Stimulated activated memory B cell treated with anti-CD40 and anti-IgM and Interleukin-4, amounts not matched to agents 10 μg/mL and 1 μg/mL and 100 μg/mL, for 72 hours (primary cell): ENCODE measurements at places on chromosomes 4 and X.

DNA sequence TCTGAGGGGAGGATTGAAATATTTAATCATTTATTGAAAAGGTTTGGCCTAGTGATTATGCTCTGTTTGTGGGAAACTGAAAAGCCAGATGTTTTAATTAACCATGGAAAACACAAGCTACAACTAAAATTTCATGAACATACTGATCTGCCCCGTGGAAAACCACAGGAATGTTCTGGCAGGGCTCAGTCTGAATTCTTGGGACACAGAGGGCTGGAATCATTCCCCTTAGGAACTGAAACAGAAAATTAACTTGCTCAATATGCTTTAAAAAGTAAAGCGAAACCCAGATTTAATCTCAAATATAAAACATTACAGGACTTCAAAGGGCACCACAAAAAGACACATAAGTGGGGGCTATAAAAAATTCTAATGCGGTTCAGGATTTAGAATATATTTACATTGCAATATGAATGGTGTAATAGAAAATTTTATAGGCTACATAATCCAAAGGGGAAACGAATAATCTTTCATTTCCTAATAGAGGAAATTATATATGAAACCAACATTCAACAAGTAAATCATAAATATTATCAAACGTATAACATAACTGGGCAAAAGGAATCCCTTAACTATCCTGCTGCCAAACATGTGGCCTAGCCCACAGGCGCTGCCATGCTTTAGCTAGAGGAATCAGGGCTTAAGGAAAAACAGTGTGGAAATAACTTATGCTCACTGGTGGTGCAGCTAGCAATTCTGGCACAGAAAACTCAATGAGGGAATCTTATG, 70.9 kb downstream of the APBB2 start:
- H3K27ac ChIP-seq: no peak overlapping the region
- no peak for ATAC-seq
- H3K4me3 ChIP-seq: no peak overlapping the region
- H3K4me1 ChIP-seq: no peaks in the 10 kb centered on the region

DNA sequence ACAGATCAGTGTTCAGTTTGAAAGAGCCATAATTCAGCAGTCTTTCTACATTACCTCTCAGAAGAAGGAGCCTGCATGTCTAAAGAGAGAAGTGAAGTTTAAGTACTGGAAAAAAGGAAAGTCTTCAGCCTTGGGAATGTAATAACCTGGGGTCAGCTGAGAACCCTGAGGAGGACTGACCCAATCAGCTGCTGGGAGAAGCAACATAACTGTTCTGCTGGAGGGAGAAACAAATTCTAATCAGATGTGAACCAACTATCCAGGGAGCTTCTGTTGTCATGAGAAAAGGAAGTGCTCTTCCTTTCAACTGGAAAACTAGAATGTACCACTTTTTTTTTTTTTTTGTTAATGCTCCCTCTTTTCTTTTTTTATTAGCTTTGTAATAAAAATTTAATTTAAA, 64.5 kb upstream of the PDE5A start:
- peaks cover 18% of the 10 kb centered on the region for H3K27me3 ChIP-seq
- no peak overlapping the region for H3K4me3 ChIP-seq
- H3K36me3 ChIP-seq: no peaks in the 10 kb centered on the region
- no peak overlapping the region for H3K27ac ChIP-seq

GRCh38 chr4:55554453-55555030, 7.8 kb upstream of the CLOCK start:
- no peak overlapping the region for H3K4me3 ChIP-seq
- ATAC-seq: no peak
- no peaks in the 10 kb centered on the region for H3K27me3 ChIP-seq
- no peak overlapping the region for H3K27ac ChIP-seq

GRCh38 chr4:139950568-139950967, 203.4 kb downstream of the MAML3 start:
- no peak overlapping the region for H3K4me3 ChIP-seq
- ATAC-seq: peak; percentile 94
- peaks cover 59% of the 10 kb centered on the region for H3K27me3 ChIP-seq
- peaks cover 6% of the 10 kb centered on the region for H3K36me3 ChIP-seq
- H3K27ac ChIP-seq: peak overlapping the region; percentile 4
- H3K4me1 ChIP-seq: peaks cover 24% of the 10 kb centered on the region

- no peaks in the 10 kb centered on the region for H3K27me3 ChIP-seq
- H3K36me3 ChIP-seq: no peaks in the 10 kb centered on the region
- H3K27ac ChIP-seq: no peak overlapping the region
- H3K4me3 ChIP-seq: no peak overlapping the region
Measured at GRCh38 chrX:105647749-105648148, 174.6 kb upstream of the NRK start.

GRCh38 chrX:104445591-104445990, 120.4 kb upstream of the IL1RAPL2 start:
- no peaks in the 10 kb centered on the region for H3K4me1 ChIP-seq
- no peaks in the 10 kb centered on the region for H3K27me3 ChIP-seq
- no peaks in the 10 kb centered on the region for H3K36me3 ChIP-seq
- no peak for ATAC-seq

DNA sequence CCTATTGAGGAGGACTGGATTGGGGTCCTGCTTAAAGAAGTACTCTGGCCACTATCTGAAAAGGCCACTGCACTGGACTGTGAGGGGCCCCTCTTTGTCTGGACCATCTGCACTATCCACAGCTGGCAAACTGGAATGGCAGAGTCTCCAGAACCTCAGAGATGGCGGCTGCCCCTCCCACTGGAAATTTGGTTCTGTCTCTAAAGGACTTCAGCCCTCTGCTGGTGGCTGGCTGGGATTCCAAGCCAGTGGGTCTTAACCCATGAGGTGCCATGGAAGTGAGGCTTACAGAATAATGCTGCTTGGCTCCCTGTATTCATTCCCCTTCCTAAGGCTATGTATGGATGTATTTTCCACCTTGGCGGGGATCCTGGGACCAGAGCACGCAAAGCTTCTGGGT, 41.6 kb upstream of the CYLC1 start:
- H3K27me3 ChIP-seq: no peaks in the 10 kb centered on the region
- no peak overlapping the region for H3K27ac ChIP-seq
- H3K4me1 ChIP-seq: no peaks in the 10 kb centered on the region
- H3K36me3 ChIP-seq: no peaks in the 10 kb centered on the region

DNA sequence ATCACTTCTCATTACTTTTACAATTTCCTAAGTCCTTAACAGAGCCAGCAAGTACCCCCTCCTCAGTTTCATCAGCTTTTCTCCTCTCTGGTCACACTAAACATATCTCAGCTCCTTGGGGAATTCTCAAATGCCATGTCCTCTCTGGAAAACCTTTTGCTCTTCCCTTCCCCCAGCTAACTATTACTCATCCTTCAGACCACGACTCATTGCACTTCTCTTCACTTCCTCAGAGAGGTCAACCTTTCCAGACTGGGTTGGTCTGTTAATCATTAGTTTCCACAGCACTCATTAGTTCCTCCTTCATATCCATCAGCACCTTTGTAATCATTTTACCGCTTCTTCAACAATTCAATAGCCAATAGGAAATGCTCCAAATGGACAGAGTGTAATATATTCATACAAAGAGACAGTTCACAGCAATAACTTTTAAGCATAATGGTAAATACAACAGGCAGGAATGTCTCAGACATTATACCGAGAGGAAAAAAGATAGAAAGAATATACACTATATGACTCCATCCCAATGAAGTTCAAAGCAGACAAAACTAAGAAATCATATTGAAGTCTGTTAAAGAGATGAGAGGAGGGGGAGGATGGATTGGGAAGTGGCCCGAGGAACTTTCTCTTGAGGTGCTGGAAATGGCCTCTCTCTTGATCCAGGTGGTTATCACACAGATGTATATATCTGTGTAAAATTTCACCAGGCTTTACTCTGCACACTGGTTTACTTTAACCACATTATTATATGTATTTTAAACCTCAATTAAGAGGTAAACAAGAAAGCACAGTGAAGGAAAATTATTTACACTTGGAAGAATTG, 39.6 kb downstream of the DDX60L start:
- H3K36me3 ChIP-seq: peaks cover 38% of the 10 kb centered on the region
- ATAC-seq: peak; percentile 84
- H3K27ac ChIP-seq: peak overlapping the region; percentile 0
- H3K4me1 ChIP-seq: peaks cover 8% of the 10 kb centered on the region
- no peak overlapping the region for H3K4me3 ChIP-seq

GRCh38 chr4:122882857-122883735, 39.3 kb downstream of the NUDT6 start:
- no peak overlapping the region for H3K4me3 ChIP-seq
- peaks cover 8% of the 10 kb centered on the region for H3K27me3 ChIP-seq
- H3K4me1 ChIP-seq: no peaks in the 10 kb centered on the region
- no peak for ATAC-seq

DNA sequence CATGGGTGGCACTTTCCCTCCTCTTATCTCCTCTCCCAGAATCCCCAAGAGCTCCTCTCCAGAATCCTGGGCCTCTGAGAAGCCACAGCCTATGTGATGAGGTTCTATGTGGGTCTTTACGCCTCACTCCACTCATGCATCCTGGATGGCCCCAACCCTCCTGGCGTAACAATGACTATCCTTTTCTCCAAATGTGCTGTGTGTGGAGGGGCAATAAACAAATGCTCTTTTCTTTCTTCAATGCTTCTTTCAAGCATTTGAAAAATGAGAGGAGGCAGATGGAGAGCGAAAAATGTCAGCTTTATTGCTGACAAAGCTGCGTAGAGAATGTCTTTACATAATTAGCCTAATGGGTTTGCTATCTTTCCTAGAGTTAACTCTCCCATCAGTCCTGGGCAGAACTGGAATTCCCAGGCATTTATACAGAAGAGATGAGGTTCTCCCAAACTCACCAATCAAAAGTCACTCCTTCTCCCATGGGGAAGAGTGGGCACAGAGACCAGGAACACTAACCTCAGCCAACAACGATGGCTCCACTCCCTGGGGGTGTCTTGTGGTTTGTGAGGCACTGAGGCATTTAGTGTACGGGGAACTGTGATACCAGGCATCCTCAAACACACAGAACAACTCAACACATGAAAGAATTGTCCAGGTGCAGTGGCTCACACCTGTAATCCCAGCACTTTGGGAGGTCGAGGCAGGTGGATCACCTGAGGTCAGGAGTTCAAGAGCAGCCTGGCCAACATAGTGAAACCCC, 118.9 kb upstream of the SLC34A2 start:
- peaks cover 18% of the 10 kb centered on the region for H3K4me1 ChIP-seq
- no peak overlapping the region for H3K27ac ChIP-seq
- H3K27me3 ChIP-seq: peaks cover 49% of the 10 kb centered on the region
- no peak for ATAC-seq
- no peaks in the 10 kb centered on the region for H3K36me3 ChIP-seq
- no peak overlapping the region for H3K4me3 ChIP-seq

- H3K4me3 ChIP-seq: no peak overlapping the region
- no peak for ATAC-seq
Measured at GRCh38 chrX:150792949-150793527, 99.8 kb downstream of the MTMR1 start.

- peaks cover 23% of the 10 kb centered on the region for H3K4me1 ChIP-seq
- peaks cover 31% of the 10 kb centered on the region for H3K27me3 ChIP-seq
- H3K4me3 ChIP-seq: no peak overlapping the region
- ATAC-seq: no peak
- H3K36me3 ChIP-seq: no peaks in the 10 kb centered on the region
Measured at GRCh38 chr4:152103181-152103901, 342.5 kb upstream of the GATB start.

DNA sequence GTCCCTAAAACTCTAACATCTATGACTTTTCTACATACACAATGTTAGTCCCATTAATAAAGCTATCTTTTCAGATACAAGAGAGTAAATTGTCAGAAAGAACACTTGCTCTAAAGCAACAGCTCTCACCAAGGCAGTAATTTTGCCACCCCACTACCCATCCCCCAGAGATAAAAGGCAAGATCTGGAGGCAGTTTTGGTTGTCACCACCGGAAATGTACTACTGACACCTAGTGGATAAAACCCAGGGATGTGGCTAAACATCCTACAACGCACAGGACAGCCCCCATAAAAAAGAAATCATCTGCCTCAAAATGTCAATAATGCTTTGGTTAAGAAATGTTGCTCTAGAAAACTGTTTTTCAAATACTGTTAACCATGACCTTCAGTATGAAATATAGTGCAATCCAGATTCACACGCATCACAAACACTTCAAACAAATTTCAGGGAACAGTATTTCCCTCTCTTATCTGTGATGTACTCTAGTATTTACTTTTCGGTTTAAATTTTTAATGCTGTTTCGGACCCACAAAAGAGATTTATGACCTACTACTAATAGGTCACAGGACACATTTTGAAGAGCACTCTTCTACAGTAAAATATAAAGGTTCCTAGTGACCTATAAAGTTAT, 5.1 kb downstream of the FBXL5 start:
- no peaks in the 10 kb centered on the region for H3K27me3 ChIP-seq
- peak; percentile 54 for ATAC-seq
- no peak overlapping the region for H3K27ac ChIP-seq
- no peaks in the 10 kb centered on the region for H3K36me3 ChIP-seq

DNA sequence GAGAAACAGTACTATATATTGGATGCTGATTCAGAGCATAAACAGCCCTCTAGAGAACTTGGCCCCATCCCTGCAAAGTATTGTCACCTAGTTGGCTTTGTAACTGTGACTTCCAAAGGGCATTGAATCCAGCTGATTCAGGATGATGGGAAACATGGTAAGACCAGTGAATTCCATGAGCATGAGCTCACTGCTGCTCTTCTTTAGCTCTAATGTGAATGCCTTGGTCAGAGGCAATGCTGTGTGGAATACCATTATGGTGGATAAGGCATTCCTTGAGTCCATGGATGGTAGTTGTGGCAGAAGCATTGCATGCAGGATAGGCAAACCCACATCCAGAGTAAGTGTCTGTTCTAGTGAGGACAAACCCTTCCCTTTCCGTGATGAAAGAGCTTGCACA, 365.6 kb upstream of the EDA2R start:
- no peaks in the 10 kb centered on the region for H3K4me1 ChIP-seq
- no peak for ATAC-seq
- H3K36me3 ChIP-seq: no peaks in the 10 kb centered on the region
- no peak overlapping the region for H3K4me3 ChIP-seq
- no peak overlapping the region for H3K27ac ChIP-seq

DNA sequence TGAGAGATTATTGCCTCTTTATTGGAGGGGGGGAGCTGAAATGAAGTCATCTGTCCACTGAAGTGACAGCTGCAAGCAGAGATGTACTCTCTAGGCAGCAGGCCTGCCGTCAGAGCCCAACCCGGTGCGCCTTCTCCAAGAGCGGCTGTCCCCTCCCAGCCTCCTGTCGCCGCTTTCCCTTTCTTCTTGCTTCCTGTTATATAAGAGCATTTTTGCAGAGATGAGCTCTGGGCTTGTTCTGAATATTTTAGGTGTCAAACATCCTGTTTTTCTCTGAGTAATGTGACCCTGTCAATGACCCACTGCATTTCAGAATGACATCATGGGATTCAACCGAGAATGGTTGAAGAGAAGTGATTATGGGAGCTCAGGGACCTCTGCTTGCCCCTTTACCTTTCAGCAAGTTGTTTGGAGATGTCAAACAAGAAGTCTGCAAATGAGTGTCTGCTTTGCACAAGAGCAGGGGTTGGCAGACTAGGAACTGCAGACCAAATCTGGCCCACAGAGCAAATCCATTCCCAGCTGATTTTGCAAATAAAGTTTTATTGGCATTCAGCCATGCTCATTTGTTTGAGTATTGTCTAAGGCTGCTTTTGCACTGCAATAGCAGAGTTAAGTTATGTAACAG, 79.9 kb downstream of the SLC9A6 start:
- no peak overlapping the region for H3K4me3 ChIP-seq
- no peaks in the 10 kb centered on the region for H3K36me3 ChIP-seq
- no peak for ATAC-seq
- no peak overlapping the region for H3K27ac ChIP-seq
- H3K27me3 ChIP-seq: no peaks in the 10 kb centered on the region
